ENCODE measurements at places on chromosomes 7 and 10. TPM values are rescaled to one million over a fixed set of nuclear protein-coding genes. Genes with fewer than 3 reads are reported as not detected.

IQUB gene
- 3.8 TPM for total RNA-seq

TRIM74 gene
- not detected for total RNA-seq

LBX1 gene
- not detected for total RNA-seq

ZC3HAV1 gene
- 4.7 TPM for total RNA-seq

AMPH gene
- total RNA-seq: 36.9 TPM

IFIT1B gene
- not detected for total RNA-seq

GRM3 gene
- total RNA-seq: 133 TPM

BAIAP2L1 gene
- not detected for total RNA-seq

MPP7 gene
- total RNA-seq: 2.2 TPM

PTPRZ1 gene
- total RNA-seq: 523 TPM
